ENCODE measurements at places on chromosomes 1 and 21. TPM values are rescaled to one million over a fixed set of nuclear protein-coding genes. Genes with fewer than 3 reads are reported as not detected.

Gene KIF2C
- total RNA-seq: 7.3 TPM

GRCh38 chr21:9759972-9760371 is 761.4 kb upstream of the TPTE start:
- no peaks in the 10 kb centered on the region for H3K4me1 ChIP-seq
- no peaks in the 10 kb centered on the region for H3K27me3 ChIP-seq
- no peak overlapping the region for H3K27ac ChIP-seq
- DNase-seq: no peak
- no peak overlapping the region for H3K4me3 ChIP-seq
- no peaks in the 10 kb centered on the region for H3K36me3 ChIP-seq

- no peak overlapping the region for H3K4me3 ChIP-seq
- no peaks in the 10 kb centered on the region for H3K27me3 ChIP-seq
- H3K36me3 ChIP-seq: no peaks in the 10 kb centered on the region
- no peak for DNase-seq
- peak overlapping the region; percentile 76 for H3K27ac ChIP-seq
These were observed 119.8 kb downstream of the GALNT2 start for GRCh38 chr1:230186874-230187273.

Gene TFF3
- total RNA-seq: 5.5 TPM

Gene TRIM46
- total RNA-seq: 0.73 TPM

Gene C1orf167
- 14.4 TPM for total RNA-seq

Gene MPL
- 0.67 TPM for total RNA-seq

DNA sequence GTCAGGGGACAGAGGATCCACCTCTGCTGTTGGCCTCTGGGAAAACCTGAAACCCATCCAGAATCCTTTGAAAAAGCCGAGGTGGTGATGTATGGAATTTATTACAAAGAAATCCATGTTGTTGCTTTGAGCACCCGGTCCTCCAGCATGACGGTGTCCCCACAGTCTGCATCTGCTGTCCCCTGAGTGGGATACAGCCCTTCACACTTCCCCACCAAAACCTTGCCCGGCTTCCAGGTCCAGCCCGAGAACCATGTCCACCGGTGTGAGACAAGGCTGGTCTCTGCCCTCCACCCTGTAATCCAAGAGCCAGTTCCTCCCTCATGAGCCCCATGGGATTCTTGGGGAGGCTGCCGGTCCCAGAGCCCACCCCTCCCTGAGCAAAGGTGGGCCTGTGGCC is 70.5 kb downstream of the STUM start:
- no peak overlapping the region for H3K27ac ChIP-seq
- no peaks in the 10 kb centered on the region for H3K4me1 ChIP-seq
- H3K27me3 ChIP-seq: no peaks in the 10 kb centered on the region

Data from left lung (tissue), 14 donors.